ENCODE measurements at places on chromosomes 12 and 14. TPM values are rescaled to one million over a fixed set of nuclear protein-coding genes. Genes with fewer than 3 reads are reported as not detected.

TRHDE gene
- not detected for total RNA-seq

TBX3 gene
- total RNA-seq: not detected

IPO8 gene
- total RNA-seq: 58.2 TPM

- DNase-seq: no peak
Observed at GRCh38 chr12:41972196-41972595, 172.5 kb downstream of the GXYLT1 start.

DNA sequence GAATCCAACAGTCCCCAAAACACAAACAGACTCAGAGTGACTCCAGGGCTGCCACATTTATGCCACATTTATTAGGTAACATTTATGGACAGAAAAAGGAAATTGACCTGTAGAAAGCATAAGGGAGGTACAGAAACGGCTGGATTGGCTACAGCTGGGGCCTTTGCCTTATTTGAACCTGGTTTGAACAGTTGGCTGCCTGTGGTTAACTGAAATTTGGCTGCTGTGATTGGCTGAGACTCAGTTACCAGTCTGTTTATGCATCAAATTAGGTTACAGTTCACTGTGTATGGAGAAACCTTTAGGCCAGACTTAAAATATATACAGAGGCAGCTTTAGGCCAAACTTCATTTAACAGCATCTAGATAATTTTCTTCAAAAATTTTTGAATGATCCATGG lies 27.8 kb upstream of the PCNX1 start:
- DNase-seq: no peak

- no peak for DNase-seq
Observed at GRCh38 chr14:23093991-23094665, 808 bp downstream of the ACIN1 start.

GRCh38 chr12:106329231-106329982 lies 26.9 kb downstream of the TCP11L2 start:
- no peak for DNase-seq

DNA sequence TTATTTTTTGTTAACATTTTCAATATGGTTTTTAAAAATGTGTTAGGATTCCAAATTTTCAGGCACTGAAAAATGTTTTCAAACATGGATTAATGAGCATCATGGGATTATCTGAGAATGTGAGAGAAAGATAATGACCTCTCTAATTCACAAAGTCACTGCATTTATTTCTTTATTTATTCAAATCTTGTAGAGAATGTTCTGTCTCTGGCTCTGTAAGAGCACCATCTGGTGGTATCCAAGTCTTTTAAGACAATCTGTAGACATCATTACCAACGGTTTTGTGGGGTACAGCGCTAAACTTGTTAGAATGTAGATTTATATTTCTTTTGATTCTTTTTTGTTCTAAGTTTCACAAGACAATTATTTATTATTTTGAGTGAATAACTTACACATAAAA lies 956.0 kb upstream of the NOVA1 start:
- DNase-seq: no peak

GRCh38 chr14:92963301-92964123 lies 40.6 kb downstream of the CHGA start:
- DNase-seq: no peak

DNA sequence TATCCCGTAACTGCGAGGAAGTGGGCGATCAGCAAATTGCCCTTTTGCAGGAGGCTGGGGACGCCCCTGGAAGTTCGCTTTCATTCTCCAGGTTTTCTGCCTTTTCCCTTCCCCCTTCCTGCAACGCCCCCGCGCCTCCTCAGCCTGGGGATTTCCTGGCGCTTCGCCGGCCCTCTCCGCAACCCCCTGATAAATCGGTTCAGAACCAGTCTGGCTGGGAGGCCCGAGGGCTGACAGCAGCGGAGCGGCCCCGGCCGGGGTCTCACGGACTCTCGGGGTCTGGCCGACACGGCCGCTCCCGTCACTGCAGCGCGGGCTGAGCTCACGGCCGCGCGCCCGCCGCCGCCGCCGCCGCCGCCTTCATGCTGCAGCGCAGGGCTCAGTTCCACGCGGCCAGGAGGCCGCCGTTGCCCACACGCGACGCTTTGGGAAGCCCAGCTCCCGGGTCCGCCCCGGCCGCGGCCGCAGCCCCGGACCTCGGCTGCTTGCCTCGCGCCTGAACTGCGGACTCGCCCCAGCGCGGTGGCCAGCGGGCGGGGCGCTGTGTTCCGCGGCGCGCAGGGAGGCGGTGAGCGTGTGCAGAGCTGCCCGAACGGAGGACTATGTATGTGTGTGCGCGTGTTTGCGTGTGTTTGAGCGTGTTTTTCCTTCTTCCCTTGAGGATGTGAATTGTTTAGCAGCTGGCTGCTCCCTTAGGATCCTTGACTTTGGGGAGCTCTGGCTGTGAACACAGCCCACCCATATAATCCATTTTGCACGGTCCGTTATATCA lies at the start of gene LRFN5:
LRFN5 (plus strand) TSS at position 345 of the 772 bp plus-strand sequence.
- no peak for DNase-seq

GRCh38 chr12:49041036-49041880 lies 19.3 kb downstream of the KMT2D start:
- no peak for DNase-seq

- no peak for DNase-seq
Observed at GRCh38 chr12:23236811-23237210, 611.8 kb downstream of the ETNK1 start.

- DNase-seq: no peak
Observed at GRCh38 chr12:104226672-104227071, 11.1 kb downstream of the TXNRD1 start.

All from activated CD4-positive, alpha-beta T cell treated with anti-CD3 and anti-CD28 coated beads, Interleukin-2, amount 10 ng/mL, durations not matched to agents 7 days and 5 days (primary cell).